ENCODE measurements at places on chromosomes 1 and 21.

DNA sequence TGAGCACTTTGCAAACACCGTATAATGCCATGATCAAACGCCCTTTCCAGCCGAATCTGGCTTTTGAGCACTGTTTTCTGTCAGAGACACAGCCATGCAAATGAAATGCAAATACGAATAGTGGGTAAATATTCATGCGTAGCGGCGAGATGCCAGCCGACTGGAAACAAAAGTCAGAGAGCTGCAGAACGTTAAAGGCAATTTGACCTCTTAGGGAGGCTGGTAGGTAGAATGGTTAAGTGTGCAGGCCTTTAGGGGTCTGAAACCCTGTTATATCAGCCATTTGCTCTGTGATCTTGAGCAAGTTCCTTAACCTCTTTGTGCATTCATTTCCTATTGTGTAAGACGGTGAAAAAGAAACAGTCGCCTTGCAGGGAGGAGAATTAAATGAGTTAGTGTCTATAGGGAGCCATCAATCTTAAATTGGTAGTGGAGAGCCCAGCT, 6.5 kb upstream of the SDHB start:
- H3K27ac ChIP-seq: no peak overlapping the region
- H3K4me1 ChIP-seq: no peaks in the 10 kb centered on the region
- DNase-seq: no peak
- no peak overlapping the region for H3K4me3 ChIP-seq
- H3K36me3 ChIP-seq: no peaks in the 10 kb centered on the region

GRCh38 chr1:118485757-118486156, 300.7 kb upstream of the SPAG17 start:
- no peaks in the 10 kb centered on the region for H3K4me1 ChIP-seq
- no peak for DNase-seq
- no peaks in the 10 kb centered on the region for H3K36me3 ChIP-seq
- H3K27me3 ChIP-seq: no peaks in the 10 kb centered on the region
- no peak overlapping the region for H3K27ac ChIP-seq

GRCh38 chr1:31219489-31219888, 20.2 kb downstream of the NKAIN1 start:
- H3K4me3 ChIP-seq: no peak overlapping the region
- H3K4me1 ChIP-seq: peaks cover 4% of the 10 kb centered on the region
- no peak for DNase-seq
- H3K27me3 ChIP-seq: no peaks in the 10 kb centered on the region

GRCh38 chr1:167457936-167458584, 60.3 kb downstream of the CD247 start:
- H3K27ac ChIP-seq: no peak overlapping the region
- peaks cover 6% of the 10 kb centered on the region for H3K4me1 ChIP-seq
- H3K36me3 ChIP-seq: no peaks in the 10 kb centered on the region
- DNase-seq: no peak
